ENCODE measurements at places on chromosomes 13 and 19. TPM values are rescaled to one million over a fixed set of nuclear protein-coding genes. Genes with fewer than 3 reads are reported as not detected.

SHISA7 gene
- total RNA-seq, result not detected

CEACAM16 gene
- total RNA-seq, result not detected

DNA sequence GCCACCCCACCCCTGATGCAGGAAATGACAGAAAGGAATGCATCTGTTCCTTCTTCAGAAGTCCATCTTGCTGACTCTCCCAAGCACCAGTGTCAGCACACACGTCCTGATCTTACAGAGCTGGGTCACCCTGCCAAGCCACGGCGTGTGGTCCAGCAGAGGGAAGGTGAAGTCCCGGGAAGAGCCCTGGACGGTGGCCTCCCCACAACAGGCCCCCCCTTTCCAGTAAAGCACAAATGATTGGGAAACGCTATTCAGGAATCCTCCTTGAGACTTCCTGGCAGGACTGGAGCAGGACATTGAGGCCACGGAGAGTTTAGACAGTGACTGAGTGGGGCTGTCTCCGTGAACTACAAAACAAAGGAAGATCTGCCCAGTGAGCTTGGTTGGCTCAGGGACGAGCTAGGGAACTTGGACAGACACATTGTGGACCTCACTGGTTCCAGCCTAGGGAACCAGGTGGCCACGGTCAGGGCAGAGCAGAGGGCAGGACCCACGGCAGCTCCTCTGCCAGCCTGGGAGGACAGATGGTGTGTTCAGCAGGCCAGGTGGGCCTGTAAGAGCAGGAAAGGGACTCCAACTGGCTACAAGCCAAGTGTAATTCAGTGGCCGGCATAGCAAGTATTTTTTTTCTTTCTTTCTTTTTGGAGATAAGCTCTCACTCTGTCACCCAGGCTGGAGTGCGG lies 41.7 kb downstream of the ELL start:
- peaks cover 68% of the 10 kb centered on the region for H3K4me1 ChIP-seq
- H3K27ac ChIP-seq, result peak overlapping the region; percentile 69
- no peak overlapping the region for H3K4me3 ChIP-seq
- no peaks in the 10 kb centered on the region for H3K27me3 ChIP-seq

GRCh38 chr13:36084131-36084530 lies 47.1 kb downstream of the DCLK1 start:
- DNase-seq, result no peak
- no peaks in the 10 kb centered on the region for H3K4me1 ChIP-seq
- no peak overlapping the region for H3K4me3 ChIP-seq
- no peaks in the 10 kb centered on the region for H3K27me3 ChIP-seq

All from activated B cell treated with CpG ODN at 0.5 μM for 24 hours (primary cell).